ENCODE measurements at places on chromosomes 12 and 14.

DNA sequence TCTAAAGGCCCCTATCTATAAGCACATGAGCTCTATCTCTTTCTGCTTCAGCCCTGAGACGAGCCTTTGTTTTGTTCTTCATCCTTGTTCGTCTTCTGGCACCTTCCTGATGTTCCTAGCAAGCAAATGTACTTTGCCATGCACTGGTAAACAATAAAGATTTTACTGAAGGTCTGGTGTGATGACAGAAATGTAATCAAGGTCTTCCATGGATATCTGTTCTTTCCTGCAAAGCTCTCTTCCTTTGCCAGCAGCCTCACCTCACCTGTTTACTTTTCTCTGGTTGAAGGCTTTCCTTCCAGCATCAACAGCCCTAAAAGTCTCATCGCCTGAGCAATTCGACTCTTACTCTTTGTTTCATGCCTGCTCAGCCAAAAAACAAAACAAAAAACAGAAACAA lies 330.3 kb downstream of the PCNX1 start:
- DNase-seq, result no peak

GRCh38 chr14:20093442-20093841 lies 17.1 kb upstream of the OR4K17 start:
- DNase-seq, result no peak

DNA sequence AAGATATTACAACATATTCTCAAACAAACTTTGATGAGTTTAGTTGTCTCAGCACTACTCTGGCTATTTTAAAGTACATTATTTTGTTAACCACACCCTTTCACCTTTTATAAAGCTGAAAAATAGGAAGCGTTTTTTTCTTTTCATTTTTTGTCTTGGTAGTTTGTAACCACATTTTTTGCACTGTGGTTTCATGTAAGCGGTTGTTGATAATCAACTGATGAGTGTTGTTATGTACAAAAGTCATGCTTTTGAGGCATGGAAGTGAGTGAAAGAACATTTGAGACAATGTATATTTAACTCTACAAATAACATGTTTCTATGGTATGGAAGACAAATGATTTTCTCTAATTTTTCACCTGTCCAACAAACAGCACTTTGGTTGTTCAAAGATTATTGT lies 52.1 kb upstream of the ATP2B1 start:
- no peak for DNase-seq

- DNase-seq, result no peak
These were observed 438.8 kb upstream of the USP15 start for GRCh38 chr12:61821381-61821780.

DNA sequence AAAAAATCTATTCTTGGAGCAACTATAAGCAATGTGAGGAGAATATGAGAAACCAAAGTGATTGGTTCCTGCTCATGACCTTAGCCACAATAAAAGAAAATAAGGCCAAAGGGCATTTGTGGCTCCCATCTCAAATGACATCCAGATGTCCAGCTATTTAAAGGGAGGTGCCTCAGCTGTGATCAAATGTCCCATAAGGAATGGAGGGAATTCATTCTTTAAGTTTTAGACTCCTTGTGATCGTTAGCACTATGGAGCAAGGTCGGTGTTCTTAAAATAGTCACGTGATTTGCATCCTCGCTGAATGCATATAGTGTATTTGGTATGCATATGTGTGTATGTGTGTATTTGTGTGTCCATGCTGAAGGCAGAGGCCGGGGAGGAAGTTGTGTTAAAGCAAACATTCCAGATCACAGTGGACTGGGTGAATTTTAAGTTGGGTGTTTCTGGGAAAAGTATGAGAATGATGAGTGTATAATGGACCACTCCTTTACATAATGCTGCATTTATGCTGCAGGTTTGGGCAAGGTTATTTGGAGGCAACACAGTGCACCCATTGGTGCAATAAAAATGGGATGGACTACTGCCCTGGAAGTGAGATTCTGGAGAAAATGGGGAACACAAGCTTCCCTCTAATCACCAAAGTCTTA lies 5.6 kb upstream of the E2F7 start:
- DNase-seq, result no peak

DNA sequence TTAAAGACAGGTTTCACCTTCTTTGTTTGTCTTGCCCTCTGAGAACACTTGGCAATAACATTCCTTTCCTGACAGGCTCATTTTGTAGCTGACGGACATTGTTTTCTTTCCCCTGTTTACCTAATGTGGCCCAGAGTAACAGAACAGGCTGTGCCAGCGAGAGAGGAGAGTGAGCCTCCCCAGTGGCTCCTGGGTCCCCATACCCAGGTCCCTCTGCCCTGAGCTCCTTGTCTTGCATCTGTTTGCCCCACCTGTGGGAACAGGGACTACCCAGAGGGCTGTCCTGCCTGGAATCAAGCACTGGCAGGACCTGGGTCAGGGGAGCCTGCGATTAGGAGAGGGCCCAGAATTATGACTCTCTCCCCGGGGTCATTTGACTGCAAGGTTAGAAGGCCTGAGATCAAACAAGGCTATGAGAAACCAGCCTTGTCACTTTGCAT lies 222.9 kb downstream of the ZFP36L1 start:
- no peak for DNase-seq

DNA sequence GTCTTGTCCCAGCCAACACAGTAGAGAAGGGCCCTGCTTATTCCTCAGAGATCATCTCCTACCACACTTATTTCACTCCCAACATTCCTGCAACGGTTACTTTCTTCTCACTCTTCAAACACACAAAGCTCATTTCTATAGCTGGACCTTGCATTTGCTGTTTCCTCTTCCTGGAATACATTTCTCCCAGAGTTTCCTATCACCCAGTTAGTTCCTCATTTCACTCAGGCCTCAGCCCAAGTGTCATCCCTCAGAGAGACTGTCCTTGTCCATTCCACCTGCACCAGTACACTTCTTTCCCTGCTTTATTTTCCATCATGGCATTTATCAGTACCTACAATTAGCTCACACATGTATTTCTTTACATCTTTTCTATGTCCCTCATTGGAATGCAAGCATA lies 14.7 kb upstream of the STK38L start:
- no peak for DNase-seq

DNA sequence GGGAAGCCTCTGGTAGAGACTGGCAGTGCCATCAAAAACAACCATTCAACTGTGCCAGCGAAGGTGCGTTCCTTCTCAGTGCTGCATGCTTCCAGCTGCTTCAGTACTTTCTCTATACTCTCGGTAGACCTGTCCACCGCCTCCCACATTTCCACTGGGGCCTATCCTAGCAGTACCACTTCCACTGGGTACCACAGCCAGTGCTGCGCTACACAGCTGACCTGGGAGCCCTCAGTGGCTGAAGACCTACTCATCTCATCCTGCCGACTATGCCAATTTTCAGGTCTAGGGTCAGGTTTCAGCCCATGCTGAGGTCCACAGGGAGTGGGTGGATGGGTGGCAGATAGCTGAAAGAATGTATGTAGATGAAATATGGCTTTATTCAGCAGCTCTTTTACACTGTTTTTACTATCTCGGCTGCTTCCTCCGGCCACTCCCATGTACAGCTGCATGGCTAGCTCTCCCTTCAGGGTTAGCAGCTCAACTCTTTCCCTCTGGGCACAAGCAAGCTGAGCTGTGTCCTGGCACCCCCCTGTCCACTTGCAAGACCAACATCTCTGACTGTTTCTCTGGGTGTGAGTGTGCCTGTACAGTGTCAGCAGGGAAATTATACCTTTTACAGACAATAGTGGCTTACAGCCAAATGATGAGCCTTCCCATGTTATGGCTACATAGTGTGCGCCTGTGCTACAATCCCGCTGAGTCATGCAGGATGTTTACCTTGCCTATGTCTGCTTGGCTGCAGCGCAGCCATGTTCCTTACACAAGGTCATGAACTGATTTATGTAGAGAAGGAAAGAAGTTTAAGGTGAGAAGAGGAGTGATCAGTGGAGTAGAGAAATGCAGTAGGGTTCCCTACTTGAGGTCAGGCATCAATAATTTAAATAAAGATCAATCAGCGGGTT lies 125.7 kb upstream of the DDHD1 start:
- no peak for DNase-seq

- peak; percentile 91 for DNase-seq
These were observed 44.0 kb downstream of the RBMS2 start for GRCh38 chr12:56565510-56566101.

DNA sequence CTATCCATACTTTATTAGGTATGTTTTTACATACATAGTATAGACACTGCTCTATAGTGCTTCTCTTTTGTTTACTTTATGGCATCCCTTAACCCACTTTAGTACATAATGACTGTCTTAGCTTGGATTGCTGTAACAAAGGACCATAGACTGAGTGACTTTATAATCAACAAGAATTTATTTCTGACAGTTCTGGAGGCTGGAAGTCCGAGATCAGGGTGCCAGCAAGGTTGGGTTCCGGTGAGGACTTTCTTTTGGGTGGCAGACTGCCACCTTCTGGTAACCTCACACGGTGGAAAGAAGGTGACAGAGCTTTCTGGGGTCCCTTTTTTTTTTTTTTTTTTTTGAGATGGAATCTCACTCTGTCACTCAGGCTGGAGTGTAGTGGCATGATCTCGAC lies 48.6 kb upstream of the PPM1H start:
- DNase-seq, result no peak

Data from left forelimb (tissue), 1 donor.